ENCODE measurements at places on chromosomes 5 and 9.

DNA sequence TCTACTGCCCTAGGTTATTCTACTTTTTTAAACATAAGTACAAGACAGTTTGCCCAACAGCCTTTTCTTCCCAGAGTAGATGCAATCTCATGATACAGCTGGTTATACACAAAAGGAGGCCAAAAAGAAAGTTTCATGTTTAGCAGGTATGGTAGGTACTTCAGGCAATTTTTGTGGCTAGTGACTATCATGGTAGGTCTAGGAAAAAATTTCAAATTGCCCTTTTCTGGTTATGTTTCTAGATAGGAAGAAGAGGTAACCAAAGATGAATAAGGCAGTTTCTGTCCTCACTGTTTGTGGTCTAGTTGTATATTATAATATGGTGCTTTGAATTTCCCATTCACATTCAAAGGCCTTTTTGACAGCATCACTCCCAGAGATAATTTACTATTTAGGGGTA lies 19.7 kb downstream of the MEGF9 start:
- no peak for DNase-seq

- no peak for DNase-seq
Observed at GRCh38 chr5:137372773-137373160, 126.4 kb downstream of the SPOCK1 start.

- DNase-seq: no peak
Observed at GRCh38 chr9:126561582-126561981, 52.1 kb upstream of the LMX1B start.

GRCh38 chr9:131875828-131876485 lies 136.1 kb upstream of the RAPGEF1 start:
- DNase-seq: no peak

GRCh38 chr5:99191206-99191745 lies 262.5 kb upstream of the CHD1 start:
- DNase-seq: no peak

DNA sequence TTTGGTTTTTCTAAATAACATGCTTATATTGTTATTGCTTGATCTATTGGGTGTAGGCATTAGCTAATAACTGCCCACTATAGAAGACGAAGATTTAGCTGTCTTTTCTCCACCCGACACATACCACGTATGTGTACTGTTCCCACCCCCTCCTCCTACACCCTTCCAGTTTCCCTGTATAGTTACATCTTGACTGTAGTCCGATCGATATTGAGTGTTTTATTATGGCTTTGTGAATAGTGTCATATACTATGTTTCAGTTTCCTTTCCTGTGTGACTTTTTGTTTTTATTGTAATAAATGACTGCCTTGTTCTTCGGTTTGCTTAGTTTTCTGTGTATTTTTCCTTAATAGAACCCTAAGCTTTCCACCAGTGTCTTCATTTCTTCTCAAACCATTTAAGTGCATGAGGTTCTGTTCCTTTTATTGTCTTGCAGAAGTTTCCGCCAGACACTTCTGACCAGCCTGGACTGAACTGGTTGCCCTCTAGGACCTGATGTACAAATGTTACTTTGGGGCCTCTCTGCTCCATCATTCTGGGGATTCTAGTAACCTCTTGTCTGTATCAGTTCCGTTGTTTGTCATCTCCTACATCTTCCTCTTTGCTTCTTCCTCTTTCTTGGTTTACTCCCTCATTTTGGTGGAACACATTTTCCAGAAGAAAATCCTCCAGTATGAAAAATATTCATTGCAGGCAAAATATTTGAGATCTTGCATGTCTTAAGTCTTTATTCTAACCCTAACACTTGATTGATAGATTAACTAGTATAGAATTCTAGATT lies 61.8 kb downstream of the PRKACG start:
- DNase-seq: no peak

- no peak for DNase-seq
Observed at GRCh38 chr5:14062178-14062577, 81.0 kb upstream of the TRIO start.

DNA sequence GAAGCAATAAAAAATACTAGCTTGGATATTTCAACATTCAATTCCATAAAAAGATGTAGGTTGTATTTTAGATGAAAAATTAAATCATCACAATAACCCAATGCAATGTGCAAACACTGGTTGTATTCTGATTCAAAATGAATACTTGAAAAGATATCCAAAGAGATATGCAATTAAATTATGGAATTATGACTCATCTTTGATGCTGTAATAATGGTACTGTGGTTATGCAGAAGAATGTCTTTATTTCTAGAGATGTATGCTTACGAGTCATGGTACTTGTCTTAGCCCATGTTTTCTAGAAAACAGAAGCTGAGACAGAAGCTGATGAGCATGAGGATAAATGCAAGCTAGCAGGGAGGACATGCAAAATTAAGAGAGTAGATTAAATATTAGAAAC lies 1941.4 kb upstream of the NUDT12 start:
- DNase-seq: no peak

All from activated gamma-delta T cell treated with Interleukin-2 at 50 U/mL for 16 hours (primary cell).